ENCODE measurements at places on chromosomes 13 and 19. TPM values are rescaled to one million over a fixed set of nuclear protein-coding genes. Genes with fewer than 3 reads are reported as not detected.
A peak's percentile ranks its signal among the peaks of the same experiment; 100 is the strongest.

The LRRC8E gene
- 4.6 TPM for polyA plus RNA-seq

The DNM2 gene
- polyA plus RNA-seq = 66.5 TPM

The VSTM2B gene
- not detected for polyA plus RNA-seq

DNA sequence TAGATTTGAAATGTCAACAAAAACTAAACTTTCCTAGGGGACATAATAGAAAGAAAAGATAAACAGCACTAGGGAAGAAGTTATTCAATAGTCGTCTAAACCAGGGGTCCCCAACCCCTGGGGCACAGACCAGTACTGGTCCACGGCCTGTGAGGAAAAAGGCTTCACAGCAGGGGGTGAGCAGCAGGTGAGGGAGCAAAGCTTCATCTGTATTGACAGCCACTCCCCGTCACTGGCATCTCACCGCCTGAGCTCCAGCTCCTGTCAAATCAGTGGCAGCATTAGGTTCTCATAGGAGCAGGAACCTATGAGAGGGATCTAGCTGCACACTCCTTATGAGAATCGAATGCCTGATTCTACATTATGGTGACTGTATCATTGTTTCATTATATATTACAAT is 382.7 kb downstream of the MYO16 start:
- no peak for DNase-seq

DNA sequence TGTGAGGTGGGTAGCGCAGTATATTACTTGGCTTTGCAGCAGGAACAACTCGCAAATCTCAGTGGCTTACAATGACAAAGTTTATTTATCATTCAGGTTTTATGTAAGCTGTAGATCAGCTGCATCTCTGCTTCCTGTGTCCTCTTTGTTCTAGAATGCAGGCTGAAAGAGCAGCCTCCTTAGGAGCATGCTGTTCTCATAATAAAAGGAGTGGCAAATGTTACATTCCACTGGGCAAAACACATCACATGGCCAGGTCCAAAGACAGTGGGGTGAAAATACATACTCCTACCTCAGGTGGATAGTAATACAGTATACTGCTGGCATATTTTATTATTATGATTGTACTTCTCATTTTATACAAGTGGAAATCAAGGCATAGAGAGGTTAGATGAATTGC is 1.2 kb upstream of the CSNK1A1L start:
- peak; percentile 20 for DNase-seq

DNA sequence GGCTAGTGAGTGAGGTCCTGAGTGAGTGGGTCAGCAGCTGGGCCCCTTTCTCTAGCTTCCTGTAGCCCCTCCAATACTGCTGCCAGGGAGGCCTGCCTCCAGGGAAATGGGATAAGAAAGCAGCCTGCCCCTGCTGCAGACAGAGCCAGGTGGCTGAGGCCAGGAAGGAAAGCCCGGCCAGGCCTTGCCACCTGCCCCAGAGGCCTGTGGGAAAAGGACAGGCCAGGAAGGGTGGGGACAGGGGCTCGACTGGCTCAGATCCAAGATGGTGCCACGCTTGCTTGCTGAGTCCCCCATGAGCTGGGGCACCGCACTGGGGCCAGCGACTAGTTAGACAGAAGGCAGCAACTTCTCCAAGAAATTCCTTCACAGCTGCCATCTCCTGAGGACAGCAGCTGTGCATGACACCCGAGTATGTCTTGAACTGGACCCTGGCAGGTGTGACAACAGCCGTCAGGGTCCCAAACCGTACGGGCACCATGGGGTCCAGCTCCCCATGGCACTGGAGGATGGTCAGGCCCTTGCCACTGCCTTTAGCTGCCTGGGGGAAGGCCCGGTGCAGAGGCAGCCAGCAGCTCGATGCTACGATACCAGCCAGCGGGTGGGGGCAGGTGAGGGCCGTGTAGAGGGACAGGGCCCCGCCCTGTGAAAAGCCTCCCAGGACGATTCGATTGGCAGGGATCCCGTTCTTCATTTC is 5.1 kb upstream of the PRR36 start:
- no peak for DNase-seq

- peak; percentile 62 for DNase-seq
Measured at GRCh38 chr19:45075301-45076028, 813 bp downstream of the ZNF296 start.

GRCh38 chr13:42333613-42334328 is 61.8 kb downstream of the AKAP11 start:
- DNase-seq = peak; percentile 22

DNA sequence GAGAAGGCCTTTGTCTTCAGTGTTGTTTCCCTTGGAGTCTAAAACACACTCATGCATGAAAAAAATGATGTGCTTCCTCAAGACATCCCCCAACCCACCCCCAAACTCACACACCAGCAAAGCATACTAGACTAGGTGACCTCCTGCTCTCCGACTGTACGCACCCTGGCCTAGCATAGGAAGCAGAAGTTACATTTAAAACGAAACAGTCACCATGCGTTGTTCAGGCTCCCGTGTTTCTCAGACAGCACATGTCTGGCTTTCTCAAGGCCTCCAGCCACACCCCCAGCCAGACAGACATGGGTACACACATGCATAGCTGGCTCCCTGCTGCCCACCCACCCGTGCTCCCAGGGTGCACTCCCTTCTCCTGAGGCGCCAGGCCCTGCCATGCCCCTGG is 28.7 kb upstream of the C1QTNF9 start:
- no peak for DNase-seq

DNA sequence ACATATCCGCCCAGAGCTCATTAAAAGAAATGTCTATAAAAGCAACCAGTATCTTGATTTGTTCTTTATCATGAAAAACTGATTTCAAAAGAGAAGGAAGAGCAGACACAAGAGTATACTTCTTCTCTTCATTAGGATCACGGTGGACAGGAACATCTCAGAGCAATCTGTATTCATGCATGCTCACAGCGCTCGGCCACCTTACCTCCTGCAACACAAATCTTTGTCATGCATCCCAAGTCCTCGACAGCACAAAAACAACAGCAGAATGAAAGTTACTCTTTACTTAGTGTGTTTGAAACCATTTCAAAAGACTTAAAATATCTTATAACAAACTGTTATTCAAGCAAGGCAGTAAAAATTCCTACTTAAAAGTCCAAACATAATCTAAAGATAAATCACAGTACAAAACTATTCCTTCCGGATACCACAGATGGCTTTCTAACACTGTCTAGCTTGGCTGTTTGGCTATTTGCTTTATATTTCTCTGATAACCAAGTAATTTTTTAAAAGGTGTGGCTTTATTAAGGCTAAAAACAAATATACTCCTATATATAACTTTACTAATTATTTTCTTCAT is 174.5 kb downstream of the TBC1D4 start:
- no peak for DNase-seq

- no peak for DNase-seq
Measured at GRCh38 chr19:50191216-50191615, 12.2 kb upstream of the MYH14 start.

All from foreskin keratinocyte (primary cell).